Colonic mucosa (tissue), 4 donors: ENCODE measurements at places on chromosomes 12 and 14. TPM values are rescaled to one million over a fixed set of nuclear protein-coding genes. Genes with fewer than 3 reads are reported as not detected.

DNA sequence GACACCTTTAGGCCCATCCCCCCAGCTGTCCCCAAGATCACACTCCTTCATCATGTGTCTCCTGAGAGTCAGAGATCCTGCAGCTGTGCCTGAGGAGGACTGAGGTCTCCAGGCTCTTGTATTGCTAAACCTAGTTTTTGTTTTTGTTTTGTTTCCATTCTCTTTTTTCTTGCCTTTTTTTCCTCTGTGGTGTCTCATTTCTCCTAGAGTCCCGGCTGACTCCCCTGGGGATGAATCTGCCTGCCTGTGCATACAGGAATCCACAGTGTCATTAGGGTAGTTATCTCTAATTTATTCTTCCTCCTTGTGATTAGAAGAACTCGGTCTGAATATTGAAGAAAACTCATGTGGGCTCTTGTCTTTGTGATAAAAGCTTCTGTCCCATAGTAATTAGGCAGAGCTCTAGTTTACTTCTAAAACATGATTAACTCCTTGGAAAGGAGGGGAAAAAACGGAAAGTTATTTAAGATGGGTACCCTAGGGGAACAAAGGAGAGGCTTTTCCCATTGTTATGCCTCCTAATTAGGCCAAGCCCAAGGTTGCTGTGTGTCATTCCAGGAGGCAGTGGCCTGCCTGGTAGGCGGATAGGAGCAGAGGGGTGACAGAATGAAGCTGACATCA lies 343.2 kb downstream of the ZFP36L1 start:
- no peaks in the 10 kb centered on the region for H3K27me3 ChIP-seq
- no peak for DNase-seq
- H3K4me1 ChIP-seq: no peaks in the 10 kb centered on the region
- no peak overlapping the region for H3K27ac ChIP-seq

DNA sequence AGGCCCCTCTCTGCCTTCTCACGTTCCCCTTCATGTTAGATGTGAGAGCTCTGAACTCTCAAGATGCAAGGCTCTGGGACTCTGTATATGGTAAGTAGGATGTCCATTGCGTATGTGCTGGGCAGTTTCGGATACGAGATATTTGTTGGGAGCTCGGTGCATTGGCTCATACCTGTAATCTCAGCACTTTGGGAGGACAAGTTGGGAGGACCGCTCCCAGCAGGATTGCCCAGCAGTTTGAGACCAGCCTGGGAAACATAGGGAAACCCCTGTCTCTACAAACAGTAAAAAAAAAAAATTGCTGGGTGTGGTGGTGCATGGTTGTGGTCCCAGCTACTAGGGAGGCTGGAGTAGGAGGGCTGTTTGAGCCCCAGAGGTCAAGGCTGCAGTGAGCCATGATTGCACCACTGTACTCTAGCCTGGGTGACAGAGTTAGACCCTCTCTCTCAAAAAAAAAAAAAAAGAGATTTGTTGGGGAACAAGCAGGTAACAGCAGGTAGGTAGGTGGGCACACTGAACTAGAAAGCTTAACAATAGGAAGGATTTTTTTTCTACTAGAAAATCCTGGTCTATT lies 3.4 kb downstream of the TMEM120B start:
- no peak for DNase-seq
- H3K4me3 ChIP-seq: no peak overlapping the region
- peaks cover 6% of the 10 kb centered on the region for H3K4me1 ChIP-seq

DNA sequence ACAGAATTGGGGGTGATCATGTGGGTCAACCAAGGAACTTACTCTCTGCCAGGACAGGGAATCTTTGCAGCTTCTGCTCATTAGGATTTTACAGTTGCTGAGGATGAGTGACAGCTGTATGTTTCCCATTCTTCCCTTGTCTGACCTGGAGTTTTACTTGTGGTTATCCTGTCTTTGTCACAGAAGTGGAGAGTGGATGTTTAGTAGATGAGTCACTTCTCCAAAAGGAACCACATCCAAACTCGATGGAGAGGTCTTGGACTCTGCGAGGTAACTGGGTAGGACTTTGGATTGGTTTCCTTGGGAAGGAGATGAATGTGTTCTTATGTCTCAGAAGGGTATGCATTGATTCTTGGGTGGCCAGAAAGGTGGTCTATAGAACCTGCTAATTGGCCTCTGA lies 53.8 kb upstream of the USP44 start:
- H3K36me3 ChIP-seq: no peaks in the 10 kb centered on the region
- no peaks in the 10 kb centered on the region for H3K4me1 ChIP-seq
- no peaks in the 10 kb centered on the region for H3K27me3 ChIP-seq
- no peak overlapping the region for H3K4me3 ChIP-seq
- DNase-seq: no peak
- H3K27ac ChIP-seq: no peak overlapping the region

DNA sequence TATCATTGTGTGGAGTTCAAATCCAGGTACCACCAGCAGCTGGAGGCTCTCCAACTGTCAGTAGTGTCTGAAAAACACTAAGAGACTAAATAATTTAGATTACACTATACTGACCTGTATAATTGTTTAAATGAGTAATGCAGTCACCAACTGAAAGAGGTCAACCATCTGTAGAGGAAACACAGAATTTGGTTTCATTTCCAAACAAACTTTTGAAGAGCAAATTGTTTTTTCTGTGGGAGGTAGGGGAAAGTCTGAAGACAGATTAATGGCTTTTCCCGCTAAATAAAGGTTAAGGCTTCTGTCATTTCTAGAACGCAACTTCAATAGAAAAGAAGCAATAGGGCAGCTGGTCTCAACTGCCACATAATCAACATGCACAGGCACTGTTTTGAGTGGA lies 462.6 kb downstream of the PRKD1 start:
- no peaks in the 10 kb centered on the region for H3K4me1 ChIP-seq
- no peaks in the 10 kb centered on the region for H3K27me3 ChIP-seq
- no peak overlapping the region for H3K27ac ChIP-seq
- H3K4me3 ChIP-seq: no peak overlapping the region
- no peaks in the 10 kb centered on the region for H3K36me3 ChIP-seq

DNA sequence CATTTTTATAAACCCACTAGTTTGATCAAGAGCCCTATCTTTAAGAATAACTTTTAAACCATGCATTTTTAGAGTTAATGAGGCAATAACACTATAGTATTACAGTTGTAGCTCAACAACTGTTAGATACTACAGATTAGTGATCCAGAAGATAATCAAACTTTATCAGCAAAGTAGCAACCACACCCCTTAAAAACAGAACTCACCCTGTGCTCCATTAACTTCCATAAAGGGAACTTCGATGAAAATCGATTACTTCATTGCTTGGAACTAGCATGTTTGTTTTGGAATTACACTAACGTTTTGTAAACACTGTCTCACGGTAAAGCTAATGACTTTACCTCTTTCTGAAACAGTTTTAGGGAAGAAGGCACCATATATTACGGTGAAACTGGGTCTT lies 1.4 kb downstream of the SGPP1 start:
- no peaks in the 10 kb centered on the region for H3K4me1 ChIP-seq

GRCh38 chr12:22874151-22874550 lies 249.2 kb downstream of the ETNK1 start:
- H3K36me3 ChIP-seq: no peaks in the 10 kb centered on the region
- no peak overlapping the region for H3K4me3 ChIP-seq
- no peaks in the 10 kb centered on the region for H3K4me1 ChIP-seq
- H3K27ac ChIP-seq: no peak overlapping the region
- no peak for DNase-seq

GRCh38 chr14:20302042-20302755 lies 3.6 kb downstream of the TTC5 start:
- no peaks in the 10 kb centered on the region for H3K27me3 ChIP-seq
- DNase-seq: no peak
- peaks cover 9% of the 10 kb centered on the region for H3K4me1 ChIP-seq
- H3K36me3 ChIP-seq: peaks cover 13% of the 10 kb centered on the region

DNA sequence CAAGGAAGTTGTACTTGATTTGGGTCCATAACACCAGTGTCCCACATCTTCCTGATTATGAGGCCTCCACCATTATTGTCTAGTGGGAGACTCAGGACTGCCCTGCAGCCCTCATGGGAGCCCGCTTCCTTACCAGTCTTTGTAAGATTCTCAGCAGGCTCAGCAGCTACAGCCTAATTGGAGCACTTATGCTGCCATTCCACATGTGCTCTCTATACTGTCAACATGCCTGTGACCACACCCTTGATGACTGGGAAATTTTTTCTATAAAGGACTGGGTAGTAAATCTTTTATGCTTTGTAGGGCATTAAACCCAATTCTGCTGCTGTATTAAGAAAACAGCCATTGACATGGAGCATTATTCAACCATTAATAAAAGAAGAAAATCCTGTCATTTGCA lies 145.5 kb upstream of the IGF1 start:
- no peaks in the 10 kb centered on the region for H3K4me1 ChIP-seq
- H3K27ac ChIP-seq: no peak overlapping the region
- DNase-seq: no peak

GRCh38 chr12:96112733-96113132 lies 77.3 kb upstream of the LTA4H start:
- peak overlapping the region; percentile 3 for H3K27ac ChIP-seq
- H3K27me3 ChIP-seq: no peaks in the 10 kb centered on the region
- no peaks in the 10 kb centered on the region for H3K4me1 ChIP-seq
- no peak overlapping the region for H3K4me3 ChIP-seq
- H3K36me3 ChIP-seq: no peaks in the 10 kb centered on the region

DNA sequence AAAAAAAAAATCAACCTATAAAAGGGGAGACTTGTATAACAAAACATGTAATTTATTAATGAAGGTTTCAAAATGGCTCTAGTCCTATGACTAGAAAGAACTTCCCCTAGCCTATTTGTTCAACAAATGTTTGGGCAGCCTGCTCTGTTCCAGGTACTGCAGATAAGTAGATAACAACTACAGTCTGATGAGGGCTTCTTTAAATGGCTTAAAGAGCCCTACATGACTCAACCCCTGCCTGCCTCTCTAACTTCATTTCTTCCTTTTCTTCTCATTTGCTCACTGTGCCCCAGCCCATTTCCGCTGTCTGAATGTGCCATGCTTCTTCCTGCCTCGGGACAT lies 21.5 kb downstream of the ALDH6A1 start:
- H3K36me3 ChIP-seq: no peaks in the 10 kb centered on the region
- no peaks in the 10 kb centered on the region for H3K27me3 ChIP-seq
- DNase-seq: no peak
- no peak overlapping the region for H3K27ac ChIP-seq
- no peaks in the 10 kb centered on the region for H3K4me1 ChIP-seq

DNA sequence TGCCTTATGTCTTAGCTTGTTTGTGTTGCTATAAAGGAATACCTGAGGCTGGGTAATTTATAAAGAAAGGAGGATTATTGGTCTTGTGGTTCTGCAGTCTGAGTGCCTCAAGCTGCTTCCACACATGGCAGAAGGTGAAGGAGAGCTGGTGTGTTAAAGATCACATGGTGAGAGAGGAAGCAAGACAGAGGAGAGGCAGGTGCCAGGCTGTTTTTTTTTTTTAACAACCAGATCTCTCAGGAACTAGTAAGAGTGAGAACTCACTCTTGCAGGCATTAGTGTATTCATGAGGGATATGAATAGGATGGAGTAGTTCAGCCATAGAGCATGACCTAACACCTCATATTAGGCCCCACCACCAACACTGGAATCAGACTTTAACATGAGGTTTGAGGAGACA lies 123.4 kb downstream of the CMAS start:
- no peak overlapping the region for H3K27ac ChIP-seq
- DNase-seq: no peak
- H3K27me3 ChIP-seq: no peaks in the 10 kb centered on the region
- H3K4me3 ChIP-seq: no peak overlapping the region
- no peaks in the 10 kb centered on the region for H3K36me3 ChIP-seq

GRCh38 chr12:117485984-117486839 lies 124.8 kb upstream of the NOS1 start:
- H3K4me1 ChIP-seq: no peaks in the 10 kb centered on the region
- H3K27me3 ChIP-seq: no peaks in the 10 kb centered on the region
- H3K36me3 ChIP-seq: no peaks in the 10 kb centered on the region
- DNase-seq: no peak
- H3K4me3 ChIP-seq: no peak overlapping the region

- no peaks in the 10 kb centered on the region for H3K4me1 ChIP-seq
- H3K36me3 ChIP-seq: no peaks in the 10 kb centered on the region
- H3K4me3 ChIP-seq: no peak overlapping the region
These were observed 29.0 kb upstream of the SMOC1 start for GRCh38 chr14:69850086-69850735.

GRCh38 chr12:108547686-108548085 lies 13.3 kb downstream of the SART3 start:
- H3K27me3 ChIP-seq: no peaks in the 10 kb centered on the region
- no peaks in the 10 kb centered on the region for H3K4me1 ChIP-seq
- DNase-seq: no peak
- H3K4me3 ChIP-seq: no peak overlapping the region

DNA sequence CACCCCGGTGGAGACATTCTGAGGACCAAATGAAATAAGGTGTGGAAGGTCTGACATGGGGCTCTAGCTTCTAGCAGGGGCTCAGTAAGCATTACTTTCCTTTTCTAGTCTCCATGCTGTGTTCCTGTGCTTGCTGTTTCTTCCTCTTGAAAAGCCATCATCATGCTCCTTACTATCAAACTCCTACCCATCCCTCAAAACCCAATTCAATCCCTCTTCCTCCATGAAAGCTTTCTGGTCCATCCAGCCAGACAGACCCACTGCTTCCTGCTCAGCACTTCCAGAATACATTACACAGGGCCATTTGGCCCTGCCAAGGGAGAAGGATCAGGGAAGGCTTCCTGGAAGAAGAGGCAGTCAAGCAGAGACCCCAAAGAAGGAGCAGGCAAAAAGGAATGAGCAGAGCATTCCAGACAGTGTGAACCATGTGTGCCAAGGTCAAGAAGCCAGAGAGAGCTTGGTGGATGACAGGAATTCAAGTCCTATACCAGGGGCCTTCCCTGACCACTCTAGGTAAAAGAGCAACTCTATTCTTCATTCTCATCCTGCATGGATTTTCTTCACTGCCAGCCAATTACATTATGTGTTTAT lies 59.5 kb downstream of the NUAK1 start:
- H3K36me3 ChIP-seq: no peaks in the 10 kb centered on the region
- H3K4me1 ChIP-seq: no peaks in the 10 kb centered on the region
- no peak overlapping the region for H3K27ac ChIP-seq
- no peaks in the 10 kb centered on the region for H3K27me3 ChIP-seq

ACSS3 gene
- 1.6 TPM for total RNA-seq

DHRS2 gene
- 2.1 TPM for total RNA-seq

CLEC4E gene
- 1.5 TPM for total RNA-seq

NUAK1 gene
- 2.2 TPM for total RNA-seq

LMNTD1 gene
- total RNA-seq: not detected

CLEC6A gene
- total RNA-seq: not detected

LMO3 gene
- 0.72 TPM for total RNA-seq

HELB gene
- 4.5 TPM for total RNA-seq
